Activated T-helper 1 cell treated with anti-CD3 and anti-CD28 coated beads, Interleukin-2, amount 50 U/mL, for 16 hours (primary cell): ENCODE measurements at places on chromosomes 6 and 20.

DNA sequence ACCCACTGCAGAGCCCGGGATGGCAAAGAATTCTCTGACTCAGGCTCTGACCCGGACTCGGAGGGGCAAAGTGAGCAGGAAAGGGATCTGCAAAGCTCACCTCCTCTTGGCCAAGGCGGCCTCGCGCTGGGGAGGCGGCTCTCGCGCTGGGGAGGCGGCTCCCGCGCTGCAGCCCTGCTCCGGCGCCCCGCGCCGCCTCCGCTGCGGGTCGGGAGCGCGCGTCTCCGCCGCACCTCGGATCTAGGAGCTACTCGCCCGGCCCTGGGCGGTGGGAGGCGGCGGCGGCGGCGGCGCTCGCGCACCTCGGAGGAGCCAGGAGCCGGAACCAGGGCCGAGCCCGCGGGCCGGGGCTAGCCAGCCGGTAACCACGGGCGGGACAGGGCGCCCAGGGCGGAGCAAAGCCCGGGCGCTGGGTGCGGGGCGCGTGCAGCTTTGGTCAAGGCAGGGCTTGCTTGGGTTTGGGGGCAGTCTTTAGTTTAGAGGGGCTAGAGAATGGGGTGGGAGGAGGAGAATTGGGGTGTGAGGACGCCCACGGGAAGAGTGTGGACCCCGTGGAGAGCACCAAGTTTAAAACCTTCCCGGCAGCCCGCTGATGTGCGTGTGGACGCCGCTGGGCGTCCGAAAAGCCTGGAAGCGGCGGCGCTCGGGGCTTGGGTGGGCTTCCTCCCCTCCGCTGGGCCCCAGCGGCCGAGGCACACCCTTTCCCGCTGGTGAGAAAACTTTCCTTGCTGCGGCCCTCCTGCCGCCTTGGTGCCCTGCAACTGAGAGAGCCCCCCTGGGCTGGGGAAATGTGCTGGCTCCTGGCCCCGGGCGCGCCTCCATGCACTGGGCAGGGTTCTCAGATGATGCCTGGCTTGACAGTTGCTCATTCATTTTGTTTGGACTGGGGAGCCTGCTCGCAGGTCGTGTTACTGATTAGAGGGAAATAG lies at the start of gene MRAP2:
Gene MRAP2 (plus strand): TSS at position 250 of the 929 bp plus-strand sequence. CDS start 21,547 bp downstream, outside the sequence.
- DNase-seq: no peak

GRCh38 chr20:64053841-64054661 lies 4.6 kb upstream of the SOX18 start:
- DNase-seq: no peak

DNA sequence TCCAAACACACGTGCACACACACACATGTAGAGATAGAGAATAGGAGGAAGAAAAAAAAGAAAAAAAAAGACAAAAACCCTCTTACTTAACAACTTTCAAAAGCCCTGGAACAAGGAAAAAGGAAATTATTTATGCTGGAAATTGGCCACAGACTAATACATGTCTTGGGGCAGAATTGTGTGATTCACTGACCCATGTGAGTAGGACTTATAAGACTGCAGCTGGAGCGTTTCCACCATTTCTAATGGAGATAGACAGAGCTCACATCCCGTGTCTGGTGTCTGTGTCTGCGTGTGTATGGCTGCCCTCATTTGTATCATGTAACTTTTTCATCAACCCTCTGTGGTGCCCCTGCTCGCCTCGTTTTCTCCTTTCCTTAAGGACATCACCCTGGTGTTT lies 99.8 kb upstream of the PDE10A start:
- DNase-seq: no peak

DNA sequence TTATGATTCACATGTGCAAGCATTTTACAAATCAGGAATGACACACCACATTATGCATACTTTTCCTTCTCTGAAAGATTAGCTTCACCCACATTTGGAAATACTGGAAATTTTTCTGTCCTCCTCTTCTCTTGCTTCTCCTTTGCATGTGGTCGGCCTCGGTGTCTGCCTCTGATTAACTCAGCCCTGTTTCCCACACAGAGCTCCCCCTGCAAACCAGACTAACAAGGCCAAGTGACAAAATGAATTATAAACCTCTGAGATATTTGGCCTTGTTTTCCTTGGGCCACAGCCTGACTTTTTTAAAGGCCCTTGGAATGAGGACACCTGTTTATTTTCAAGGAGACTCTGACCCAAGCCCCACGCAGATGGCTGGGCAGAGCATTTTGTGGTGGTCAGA lies 9.0 kb upstream of the CCN6 start:
- no peak for DNase-seq

DNA sequence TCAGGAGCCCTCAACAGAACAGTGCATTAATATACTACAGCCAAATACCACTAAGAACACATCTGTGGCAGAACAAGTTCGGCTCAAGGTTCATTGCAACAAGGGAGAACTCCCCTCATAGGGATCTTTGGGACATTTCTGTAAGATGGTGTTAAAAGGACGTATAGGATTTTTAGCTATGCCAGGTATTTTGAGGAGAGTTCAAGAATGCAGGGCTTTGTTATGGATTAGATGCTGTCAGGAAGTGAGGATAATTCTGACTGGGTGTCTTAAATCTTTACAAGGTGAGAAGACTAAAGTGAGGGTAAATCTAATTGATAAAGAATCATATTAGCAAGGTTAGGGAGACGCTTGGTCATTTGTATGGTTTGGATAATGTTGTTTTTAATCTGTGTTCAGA lies 83.7 kb upstream of the AHI1 start:
- no peak for DNase-seq

GRCh38 chr20:31747640-31748039 lies 8.6 kb downstream of the TPX2 start:
- no peak for DNase-seq

GRCh38 chr6:154862536-154862935 lies 129.3 kb downstream of the SCAF8 start:
- DNase-seq: no peak
